ENCODE measurements at places on chromosomes 1 and 21.

DNA sequence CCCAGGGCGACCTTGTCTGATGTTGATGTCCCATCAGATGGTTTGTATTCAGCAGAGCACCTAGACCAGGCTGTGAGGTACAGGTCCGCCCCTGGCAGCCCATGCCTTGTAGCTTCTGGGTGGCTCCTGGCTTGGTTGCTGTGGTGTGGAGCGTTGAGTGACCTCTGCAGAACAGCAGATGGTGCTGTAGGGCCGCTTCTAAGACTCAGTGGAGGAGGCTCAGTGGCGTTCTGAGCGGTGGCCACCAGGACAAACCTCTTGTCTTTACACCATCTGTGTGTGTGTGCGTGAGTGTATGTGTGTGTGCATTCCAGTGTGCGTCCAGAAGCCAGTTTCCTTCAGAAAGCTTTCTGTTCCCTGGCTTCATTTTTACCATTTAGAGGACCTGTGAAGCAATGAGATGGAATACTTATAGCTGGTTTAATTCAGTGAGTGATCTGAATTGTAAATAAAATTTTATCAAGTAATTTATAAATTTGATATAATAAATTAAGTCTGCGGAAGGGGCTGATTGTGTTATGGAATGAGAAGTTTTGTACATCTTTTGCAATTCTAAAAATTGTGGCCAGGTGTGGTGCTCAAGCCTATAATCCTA, 66.1 kb downstream of the ADARB1 start:
- DNase-seq, result peak; percentile 54

GRCh38 chr1:214500340-214501055, 50.9 kb downstream of the PTPN14 start:
- no peak for DNase-seq

- no peak for DNase-seq
Measured at GRCh38 chr21:26800001-26800400, 45.2 kb downstream of the ADAMTS1 start.

DNA sequence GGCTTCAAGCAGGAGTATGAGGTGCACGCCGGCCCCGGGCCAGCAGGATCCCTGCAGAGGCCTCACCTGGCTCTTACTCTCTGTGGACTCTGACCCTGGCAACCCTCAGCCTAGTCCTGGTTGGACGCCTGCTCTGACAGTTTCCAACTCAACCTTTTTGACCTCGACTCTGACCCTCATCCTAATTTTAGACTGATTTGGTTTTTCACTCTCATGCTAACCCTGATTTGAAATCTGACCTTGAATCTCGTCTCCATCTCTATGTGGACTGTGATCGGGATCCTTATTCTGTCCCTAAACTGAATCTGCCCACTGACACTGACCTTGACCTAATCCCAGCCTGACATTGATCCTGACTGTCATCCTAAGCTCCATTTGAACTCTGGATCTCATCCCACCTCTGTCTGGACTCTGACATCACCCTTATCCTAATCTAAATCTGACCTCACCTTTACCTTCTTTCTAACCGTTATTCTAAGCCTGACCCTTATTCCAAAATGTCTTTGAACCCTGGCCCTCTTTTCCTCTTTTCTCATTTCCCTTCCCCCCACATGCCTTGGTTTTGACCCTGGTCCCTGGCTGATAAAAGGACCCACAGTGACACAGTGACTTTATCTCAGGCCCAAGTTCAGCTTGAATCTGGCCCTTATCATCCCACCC, 67.8 kb downstream of the PTPRU start:
- no peak for DNase-seq

Measured in activated T-cell treated with anti-CD3 and anti-CD28 coated beads, Interleukin-2, amount 50 U/mL, for 1 hour (primary cell).